ENCODE measurements at places on chromosomes 11 and 22.

DNA sequence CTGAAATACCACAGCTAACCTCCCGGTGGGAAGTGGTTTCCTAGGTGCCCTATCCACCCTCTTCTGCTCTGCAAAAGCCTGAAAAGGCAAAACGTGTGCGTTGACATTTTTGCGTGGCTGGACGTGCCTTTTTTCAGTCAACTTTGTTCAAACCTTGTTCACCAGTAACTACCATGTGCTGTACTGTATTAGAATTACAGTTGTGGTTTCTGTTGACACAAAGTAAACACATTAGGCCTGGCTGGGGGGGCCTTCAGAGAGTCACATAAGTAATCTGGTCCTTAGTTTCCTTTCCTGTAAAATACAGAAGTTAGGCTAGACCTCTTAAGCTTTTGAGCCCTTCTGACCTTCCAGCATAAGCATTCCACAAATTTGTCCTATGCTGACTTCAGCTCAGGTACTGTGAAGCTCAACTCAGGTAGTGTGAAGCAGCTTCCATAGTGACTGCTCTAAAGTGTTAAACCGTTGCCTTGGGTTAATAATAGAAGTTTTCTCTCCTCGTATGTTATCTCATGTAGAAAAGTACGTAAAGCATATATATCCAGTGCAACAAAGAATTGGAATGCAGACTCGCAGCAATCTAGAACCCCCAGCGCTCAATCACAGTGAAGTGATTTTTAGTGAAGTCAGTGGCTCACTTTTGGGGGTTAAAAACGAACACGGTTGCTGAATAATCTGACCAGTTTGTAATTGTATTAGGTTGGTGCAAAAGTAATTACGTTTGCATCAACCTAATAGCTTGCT is 1.8 kb downstream of the EWSR1 start:
- DNase-seq, result no peak

- no peak for DNase-seq
These were observed 18.5 kb downstream of the RBFOX2 start for GRCh38 chr22:36010090-36010489.

DNA sequence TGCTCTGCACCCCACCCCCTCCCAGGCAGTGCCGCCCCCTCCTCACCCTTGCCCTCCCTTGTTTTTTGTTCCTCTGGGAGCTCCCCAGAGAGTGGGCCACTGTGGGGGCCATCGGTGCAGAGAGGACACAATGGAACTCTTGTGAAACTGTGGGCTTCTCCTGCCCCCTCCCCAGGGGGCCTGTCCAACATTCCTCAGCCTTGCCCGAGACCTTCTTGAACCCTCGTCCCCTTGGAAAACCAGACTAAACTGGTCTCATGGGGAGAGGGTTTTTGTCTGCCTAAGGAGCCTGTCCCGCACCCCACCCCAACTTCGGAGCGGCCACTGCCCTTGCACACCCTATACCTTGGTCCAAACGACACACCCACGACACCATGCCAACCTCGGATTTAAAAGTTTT is 72.2 kb downstream of the TSPAN18 start:
- no peak for DNase-seq

DNA sequence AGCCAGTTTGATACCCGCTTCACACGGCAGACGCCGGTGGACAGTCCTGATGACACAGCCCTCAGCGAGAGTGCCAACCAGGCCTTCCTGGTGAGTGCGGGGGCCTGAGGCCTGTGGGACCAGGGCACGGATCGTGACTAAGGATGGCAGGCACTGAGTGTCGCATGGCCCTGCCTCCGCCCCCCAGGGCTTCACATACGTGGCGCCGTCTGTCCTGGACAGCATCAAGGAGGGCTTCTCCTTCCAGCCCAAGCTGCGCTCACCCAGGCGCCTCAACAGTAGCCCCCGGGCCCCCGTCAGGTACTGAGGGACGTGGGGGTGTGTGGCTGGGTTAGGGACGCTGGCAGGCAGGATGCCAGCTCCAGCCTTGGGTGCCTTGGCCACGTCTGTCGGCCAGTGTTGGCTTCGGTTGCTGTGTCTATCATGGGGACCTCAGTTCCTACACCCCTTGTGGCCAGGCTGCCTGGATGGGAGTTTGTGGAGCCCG is 3.0 kb downstream of the PTPRCAP start:
- no peak for DNase-seq

- DNase-seq, result no peak
These were observed 535.9 kb downstream of the BRD1 start for GRCh38 chr22:49291781-49292180.

- no peak for DNase-seq
These were observed 4.1 kb upstream of the FAM83F start for GRCh38 chr22:39990686-39991085.

- DNase-seq, result no peak
These were observed 31.2 kb upstream of the ATXN10 start for GRCh38 chr22:45640291-45640940.

GRCh38 chr11:13043912-13044628 is 35.0 kb downstream of the RASSF10 start:
- no peak for DNase-seq

GRCh38 chr11:60910711-60911380 is 3.1 kb upstream of the TMEM109 start:
- DNase-seq, result no peak

DNA sequence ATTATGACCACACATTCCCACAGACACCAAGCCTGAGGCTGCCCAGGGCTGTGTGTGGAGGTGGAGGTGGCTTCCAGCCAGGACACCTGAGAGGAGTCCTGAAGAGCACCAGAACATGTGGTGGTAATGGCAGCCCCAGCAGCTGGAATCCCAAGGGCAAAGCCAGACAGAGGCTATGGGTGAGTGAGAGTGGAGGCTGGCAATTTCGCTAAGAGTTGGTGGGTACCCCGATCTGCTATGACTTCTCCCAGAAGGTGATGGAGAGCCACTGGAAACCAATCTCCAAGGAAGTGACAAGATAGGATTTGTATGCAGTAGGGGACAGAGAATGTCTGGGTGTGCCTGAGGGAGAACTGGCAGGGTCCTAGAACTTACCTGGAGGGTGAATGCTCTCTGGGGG is 69.3 kb upstream of the CLTCL1 start:
- DNase-seq, result no peak
